Activated CD4-positive, alpha-beta T cell treated with anti-CD3 and anti-CD28 coated beads, Interleukin-2, amount 50 U/mL, for 48 hours (primary cell): ENCODE measurements at places on chromosomes 5 and 9.

DNA sequence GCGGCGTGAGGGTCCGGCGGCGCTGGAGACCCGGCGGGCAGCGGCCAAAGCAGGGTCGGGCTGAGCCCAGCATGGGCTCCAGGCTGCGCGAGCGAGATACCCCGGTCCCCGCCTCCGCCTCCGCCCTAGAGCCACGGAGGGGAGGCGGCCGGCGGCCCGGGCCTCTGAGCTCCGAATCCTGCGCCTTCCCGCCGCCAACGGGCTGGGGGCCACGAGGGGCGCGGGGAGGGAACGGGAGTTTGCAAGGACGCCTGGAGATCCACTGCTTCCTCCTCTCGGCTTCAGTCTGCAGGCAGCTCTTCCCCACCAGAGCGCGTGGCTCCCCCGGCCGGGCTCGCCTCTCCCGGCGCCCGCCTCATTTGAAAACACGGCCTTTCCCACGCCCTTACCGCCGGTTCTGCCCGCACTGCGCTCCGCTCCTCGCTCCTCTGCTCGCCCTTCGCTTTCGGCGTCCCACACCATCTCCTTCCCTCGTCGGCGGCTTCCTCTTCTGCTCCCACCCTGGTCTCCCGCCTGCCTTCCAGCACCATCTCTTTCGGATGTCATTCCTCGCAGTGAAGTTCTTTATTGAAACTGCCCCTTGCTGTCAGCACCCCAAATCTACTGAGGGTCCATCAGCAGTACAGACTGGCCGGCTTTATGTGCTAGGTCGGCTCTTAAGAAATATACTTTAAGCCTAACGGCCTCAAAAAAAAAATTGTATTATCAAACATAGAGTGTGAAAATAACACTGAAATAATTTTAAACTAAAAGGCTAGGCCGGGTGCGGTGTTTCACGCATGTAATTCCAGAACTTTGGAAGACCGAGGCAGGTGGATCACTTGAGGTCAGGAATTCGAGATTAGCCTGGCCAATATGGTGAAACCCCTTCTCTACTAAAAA lies 105.0 kb upstream of the FAM120A start:
- peak; percentile 4 for DNase-seq

GRCh38 chr5:169748174-169748573 lies 111.1 kb downstream of the DOCK2 start:
- no peak for DNase-seq

- no peak for DNase-seq
Observed at GRCh38 chr9:131260751-131261452, 15.4 kb downstream of the FAM78A start.

DNA sequence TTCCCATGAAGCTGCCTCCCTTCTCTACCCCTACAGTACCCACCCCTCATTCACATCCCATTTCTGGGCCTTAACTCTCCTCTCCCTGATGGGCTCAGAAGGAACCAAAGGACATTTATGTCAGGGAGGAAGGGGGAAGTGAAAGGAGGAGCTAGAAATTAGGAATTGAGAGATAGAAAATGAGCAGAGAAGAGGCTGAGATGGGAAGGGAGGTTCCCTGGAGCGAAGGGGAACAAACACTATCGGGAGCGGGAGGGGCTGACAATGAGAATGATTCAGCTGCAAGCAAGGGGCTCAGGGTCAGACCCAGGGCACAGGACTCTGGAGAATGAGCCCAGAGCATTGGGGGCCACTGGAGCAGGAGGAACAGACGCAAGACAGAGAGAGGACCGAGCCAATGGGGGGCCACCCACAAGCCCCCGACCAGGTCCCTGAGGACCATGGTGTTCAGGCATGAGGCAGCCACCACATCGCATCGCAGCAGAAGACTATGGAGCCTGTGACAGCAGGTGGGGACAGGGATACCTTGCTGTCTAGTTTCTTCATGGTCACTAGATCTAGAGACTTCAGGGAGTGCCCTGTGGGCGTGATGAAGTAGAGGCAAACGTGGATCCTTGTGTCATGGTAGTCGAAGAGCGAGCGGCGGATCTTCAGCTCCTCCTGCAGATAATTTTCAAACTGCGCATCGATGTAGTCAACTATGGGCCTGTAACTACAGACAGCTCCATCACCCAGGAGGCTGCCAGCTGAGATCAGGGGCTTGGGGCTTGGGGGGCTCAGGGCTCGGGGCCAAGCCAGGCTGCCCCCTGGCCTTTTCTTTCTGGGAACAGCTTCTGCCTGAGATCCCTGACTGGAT lies 13.6 kb downstream of the SEPTIN8 start:
- no peak for DNase-seq

DNA sequence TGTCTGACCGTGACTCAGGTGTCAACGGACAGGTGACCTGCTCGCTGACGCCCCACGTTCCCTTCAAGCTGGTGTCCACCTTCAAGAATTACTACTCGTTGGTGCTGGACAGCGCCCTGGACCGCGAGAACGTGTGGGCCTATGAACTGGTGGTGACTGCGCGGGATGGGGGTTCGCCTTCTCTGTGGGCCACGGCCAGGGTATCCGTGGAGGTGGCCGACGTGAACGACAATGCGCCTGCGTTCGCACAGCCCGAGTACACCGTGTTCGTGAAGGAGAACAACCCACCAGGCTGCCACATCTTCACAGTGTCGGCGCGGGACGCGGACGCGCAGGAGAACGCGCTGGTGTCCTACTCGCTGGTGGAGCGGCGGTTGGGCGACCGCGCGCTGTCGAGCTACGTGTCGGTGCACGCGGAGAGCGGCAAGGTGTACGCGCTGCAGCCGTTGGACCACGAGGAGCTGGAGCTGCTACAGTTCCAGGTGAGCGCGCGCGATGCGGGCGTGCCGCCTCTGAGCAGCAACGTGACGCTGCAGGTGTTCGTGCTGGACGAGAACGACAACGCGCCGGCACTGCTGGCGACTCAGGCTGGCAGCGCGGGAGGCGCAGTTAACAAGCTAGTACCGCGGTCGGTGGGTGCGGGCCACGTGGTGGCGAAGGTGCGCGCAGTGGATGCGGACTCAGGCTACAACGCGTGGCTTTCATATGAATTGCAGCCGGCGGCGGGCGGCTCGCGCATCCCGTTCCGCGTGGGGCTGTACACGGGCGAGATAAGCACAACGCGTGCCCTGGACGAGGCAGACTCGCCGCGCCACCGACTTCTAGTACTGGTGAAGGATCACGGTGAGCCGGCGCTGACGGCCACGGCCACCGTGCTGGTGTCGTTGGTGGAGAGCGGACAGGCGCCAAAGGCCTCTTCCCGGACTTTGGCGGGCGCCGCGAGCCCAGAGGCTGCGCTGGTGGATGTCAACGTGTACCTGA lies 1.8 kb downstream of the PCDHA11 start:
- no peak for DNase-seq

DNA sequence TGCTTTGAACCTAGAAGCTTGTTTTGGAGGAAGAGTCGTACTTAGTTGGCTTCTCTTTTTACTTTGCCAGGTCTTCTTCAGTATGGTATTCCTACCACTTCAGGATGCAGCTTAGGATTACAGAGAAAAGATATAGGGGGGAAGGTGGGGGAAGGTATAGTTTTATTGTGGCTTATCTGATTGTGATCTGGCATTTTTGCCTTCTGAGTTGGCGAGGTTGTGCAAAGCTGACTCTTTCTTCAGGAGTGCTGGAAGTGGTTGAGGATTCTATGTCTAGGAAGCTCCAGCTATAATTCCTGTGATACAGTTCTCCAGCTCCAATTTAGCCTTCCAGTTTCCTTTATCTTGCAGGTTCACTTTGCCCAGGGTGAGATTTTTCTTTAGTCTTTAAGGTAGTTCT lies 7.0 kb downstream of the CDC42SE2 start:
- no peak for DNase-seq

- DNase-seq: no peak
Observed at GRCh38 chr9:79256691-79257213, 315.0 kb upstream of the TLE4 start.

DNA sequence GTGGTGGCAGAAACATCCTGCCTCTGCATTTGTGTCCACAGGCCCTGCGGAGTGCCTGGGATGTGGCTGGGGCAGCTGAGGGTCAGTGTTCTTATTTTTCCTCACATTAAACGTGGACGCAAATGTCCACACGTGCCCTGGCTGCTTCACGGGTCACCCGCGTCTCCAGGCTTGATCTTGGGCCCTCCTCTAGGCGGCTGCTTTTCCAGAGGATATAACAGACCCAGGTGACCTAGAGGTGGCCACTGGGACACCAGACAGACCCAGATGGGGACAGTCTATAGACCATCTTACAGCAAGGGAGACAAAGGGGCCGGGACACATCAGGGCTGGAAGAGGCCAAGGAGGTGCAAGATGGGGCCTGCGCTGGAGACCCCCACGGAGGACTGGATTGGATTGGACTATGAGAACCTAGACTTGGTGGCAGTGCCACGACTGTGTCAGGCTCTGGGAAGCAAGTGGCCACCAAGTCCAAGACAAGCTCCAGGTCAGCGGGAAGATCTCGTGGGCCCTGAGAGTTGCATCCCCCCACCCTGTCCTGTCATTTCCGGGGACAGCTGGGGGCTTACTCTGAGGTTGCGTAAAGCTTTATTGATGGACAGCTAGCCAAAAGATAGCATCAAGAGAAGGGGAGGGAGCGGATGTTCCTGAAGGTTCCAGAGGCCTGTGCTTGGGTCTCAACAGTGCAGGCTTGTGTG lies 6.9 kb downstream of the WNK2 start:
- DNase-seq: no peak

DNA sequence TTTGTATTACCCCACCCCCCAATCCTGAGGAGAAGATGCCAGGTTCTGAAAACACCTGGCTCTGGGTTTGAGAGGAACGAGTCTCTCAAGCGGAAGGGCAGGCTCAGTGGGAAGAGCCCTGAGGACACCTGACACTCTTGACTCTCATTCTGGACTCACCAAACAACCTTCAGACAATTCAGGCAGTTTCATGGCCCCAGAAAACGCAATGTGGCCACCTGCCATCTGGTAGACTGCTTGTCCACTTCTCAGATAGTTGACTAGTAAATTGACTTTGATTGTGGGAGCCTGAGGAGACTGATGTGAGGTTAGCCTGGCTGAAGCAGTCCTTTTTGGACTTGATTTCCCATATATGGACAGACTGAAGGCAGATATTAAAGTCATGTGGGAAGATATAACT lies 117.5 kb upstream of the FSTL4 start:
- no peak for DNase-seq

DNA sequence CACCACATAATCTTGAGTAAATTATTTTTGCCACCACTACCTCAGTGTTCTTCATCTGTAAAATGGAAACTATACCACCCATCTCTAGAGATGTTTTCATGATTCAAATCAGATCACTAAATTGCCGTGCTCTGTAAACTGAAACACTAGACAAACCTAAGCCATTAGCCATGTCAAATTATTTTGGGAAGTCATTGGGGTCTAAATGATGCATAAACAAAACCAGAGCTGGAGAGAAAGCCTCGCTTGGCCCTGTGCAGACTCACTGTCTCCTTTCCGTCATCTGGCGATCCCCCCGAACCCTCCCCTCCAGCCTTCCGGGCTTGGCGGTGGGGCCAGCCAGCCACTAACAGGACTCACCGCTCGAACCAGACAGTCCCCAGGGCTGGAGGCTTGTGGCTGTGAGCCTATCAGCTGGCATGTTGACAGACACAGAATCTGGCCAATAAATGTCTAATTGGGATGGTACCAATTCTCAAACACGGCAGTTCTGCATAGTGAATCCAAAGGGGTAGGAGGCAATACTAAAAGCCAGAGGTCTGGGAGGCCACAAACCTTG lies 256.5 kb downstream of the SEC61B start:
- DNase-seq: no peak
